Right kidney (tissue), 9 donors: ENCODE measurements at places on chromosomes 16 and 17.

GRCh38 chr16:86255966-86256365, 254.4 kb upstream of the FOXF1 start:
- no peak for DNase-seq

DNA sequence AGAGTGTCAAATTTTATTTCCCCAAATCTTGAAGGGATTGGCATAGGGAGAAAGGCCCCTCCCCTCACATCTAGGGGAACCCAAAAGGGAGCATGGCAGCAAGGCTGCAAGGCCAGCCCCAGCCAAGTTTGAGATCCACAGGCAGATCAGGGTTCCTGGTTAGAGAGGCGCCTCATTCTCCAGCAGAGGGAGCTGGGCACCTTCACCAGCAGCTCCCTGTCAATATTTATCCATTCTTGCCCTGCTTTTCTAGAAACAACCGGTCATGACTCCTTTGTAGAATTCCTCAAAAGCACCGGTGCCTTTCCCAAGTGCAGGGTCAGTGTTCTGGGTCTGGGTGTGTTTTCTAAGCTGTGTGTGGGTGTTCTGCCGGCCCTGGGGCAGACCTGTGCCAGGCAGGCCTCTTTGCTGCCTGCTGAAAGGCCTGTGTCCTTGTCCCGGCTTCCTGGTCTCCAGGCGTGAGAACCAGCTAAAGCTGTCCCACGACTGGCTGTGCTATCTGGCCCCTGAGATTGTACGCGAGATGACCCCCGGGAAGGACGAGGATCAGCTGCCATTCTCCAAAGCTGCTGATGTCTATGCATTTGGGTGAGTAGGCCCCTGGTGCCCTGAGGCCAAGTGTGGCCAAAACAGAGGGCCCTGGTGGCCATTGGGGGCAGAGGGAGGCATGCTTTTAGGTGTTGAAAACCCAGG, 21.2 kb upstream of the LGALS9 start:
- peak; percentile 44 for DNase-seq

GRCh38 chr17:79997011-79997660, 38.5 kb downstream of the TBC1D16 start:
- DNase-seq, result no peak

DNA sequence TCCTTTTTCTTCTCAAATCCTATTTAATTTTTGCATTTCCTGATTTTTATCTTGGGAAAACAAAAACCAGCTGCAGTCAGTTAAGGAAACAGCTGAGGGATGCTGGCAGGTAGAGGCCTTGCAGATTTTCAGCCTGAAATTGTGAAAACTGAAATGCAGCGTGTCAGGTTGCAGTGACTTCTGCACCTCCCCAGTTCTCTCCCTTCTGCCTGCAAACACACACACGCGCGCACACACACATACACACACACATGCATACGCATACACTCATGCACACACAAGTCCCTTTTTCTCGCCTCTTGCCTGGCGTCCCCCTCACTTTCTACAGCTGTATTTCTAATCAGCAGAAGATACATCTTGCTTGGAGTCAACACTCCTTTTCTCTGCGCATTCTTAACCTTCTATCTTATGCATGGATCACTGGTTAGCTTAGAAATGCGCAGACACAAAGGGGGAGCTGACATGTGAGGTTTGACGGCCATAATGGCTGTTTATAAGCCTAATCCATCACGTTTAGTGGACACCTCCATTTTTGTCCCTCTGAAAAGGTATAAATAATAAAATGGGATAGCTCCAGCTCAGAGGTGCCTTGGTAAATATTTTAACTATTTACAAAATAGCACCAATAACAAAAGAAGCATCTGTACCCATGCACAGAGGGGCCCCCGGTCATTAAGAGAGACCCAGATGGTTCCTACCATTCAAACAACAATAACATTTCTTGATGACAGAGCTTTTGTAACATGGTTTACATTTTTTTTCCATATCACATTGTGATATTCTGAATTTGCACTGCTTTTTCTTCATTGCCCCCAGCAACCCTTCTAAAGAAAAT, 392.1 kb upstream of the SALL1 start:
- peak; percentile 66 for DNase-seq

DNA sequence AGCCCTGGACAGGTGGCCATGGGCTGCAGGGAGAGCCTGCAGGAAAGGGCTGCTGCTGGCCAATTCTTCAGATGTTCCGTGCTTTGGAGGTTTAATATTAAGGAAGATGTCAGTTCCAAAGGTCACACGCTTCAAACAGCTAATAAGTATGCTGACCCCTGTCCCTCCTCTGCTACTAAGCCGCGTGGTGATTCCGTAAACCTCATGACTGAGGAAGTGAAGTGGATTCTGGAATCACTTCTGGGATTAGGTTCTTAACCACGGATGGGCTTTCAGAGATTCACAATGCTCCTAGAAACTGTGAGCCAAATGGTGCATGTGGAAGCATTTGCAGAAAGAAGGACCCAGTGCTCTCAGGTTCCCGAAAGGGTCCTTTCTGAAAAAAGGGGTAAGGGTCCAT, 28.5 kb upstream of the ERN1 start:
- DNase-seq, result no peak

DNA sequence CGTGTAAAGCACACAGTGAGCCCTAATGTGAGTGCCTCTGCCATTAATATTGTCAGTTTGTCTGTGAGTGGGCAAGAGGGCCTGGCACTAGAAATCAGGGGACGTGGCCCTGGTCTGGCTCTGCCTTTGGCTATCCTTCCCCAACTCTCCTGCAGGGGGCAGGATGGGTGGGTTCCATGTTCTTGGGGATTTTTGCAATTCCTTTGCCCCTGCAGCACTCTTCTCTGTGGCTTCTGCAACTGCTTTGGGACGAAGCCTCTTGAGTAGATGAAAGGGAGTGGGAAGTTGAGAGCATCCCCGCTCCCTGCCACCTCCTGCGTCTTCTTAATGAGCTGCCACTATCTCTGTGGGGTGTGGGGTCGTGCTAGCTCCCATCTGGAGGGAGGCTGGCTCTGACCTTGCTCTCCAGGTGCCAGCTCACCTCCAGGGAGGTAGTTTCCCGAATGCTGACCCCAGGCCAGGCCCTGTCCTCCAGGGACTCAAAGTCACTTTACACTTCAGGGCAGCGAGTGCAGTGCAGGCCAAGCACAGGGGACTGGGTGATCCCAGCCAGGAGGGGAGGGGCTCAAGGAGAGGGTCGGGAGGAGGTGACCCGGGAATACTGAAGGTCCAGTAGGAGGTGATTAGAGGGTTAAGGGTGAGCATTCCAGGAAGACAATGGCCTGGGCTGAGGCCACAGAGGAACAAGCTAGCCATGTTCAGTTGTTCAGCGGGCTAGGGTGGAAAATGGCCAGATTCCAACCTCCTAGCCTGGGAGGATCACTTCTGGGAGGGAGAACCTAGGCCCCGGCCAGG, 121.0 kb upstream of the NLRP1 start:
- no peak for DNase-seq

- DNase-seq, result no peak
Observed at GRCh38 chr16:70551788-70552187, 28.2 kb downstream of the SF3B3 start.

- DNase-seq, result no peak
Observed at GRCh38 chr17:263773-264172, 82.3 kb upstream of the DOC2B start.

DNA sequence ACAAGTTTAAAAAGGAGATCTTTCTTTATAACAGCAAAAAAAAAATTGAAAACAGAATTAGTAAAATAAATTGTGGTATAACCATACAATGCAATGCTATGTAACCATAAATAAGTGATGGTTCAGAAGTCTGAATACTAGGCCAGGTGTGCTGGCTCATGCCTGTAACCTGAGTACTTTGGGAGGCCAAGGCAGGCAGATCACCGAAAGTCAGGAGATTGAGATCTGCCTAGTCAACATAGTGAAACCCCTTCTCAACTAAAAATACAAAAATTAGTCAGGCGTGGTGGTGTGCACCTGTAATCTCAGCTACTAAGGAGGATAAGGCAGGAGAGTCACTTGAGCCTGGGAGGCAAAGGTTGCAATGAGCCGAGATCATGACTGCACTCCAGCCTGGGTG, 34.6 kb downstream of the CCT6B start:
- no peak for DNase-seq

DNA sequence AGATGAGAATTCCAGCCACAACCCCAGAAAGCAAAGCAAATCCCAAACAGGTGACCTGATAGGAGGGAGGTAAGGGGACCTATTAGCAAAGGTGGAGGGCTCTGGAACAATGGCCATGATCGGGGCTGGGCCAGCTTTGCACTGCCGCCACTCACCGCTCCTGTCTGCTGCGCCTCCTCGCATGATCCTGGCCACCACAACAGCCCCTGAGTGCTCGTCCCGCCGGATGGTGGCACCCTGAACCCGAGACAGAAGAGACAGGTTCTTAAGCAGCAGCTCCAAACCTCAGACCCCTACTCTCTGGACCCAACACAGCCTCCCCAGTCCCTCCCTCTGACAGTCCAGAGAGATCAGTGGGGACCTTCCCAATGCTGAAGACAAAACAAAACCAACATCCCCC, 5.3 kb downstream of the MPP3 start:
- DNase-seq, result no peak
